EH (cell line): ENCODE measurements at places on chromosomes 1 and 21.

- peak; percentile 96 for DNase-seq
These were observed 1.0 kb upstream of the PIGV start for GRCh38 chr1:26786437-26787380.

GRCh38 chr1:156228501-156228900 lies 13.5 kb upstream of the BGLAP start:
- no peak for DNase-seq

DNA sequence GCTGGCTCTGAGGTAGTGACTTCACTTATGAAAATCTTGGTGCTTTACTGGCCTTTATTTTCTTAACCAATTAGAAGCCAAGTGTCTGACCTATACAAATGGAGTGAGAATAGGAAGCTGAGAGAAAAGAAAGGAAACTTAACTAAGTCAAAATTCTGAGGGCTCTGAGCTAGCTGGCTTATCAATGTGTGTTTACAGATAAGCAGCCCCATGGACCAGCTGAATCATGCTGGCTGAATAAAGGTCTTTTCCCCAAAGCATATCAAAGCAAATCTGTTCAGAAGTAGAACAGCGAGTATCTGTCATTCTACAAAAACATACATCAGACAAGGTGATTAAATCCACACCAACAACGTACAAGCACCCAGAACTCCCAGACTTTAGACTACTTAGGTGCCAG lies 117.2 kb downstream of the BRINP2 start:
- no peak for DNase-seq

- peak; percentile 66 for DNase-seq
These were observed 45.3 kb downstream of the TARBP1 start for GRCh38 chr1:234433563-234434285.

DNA sequence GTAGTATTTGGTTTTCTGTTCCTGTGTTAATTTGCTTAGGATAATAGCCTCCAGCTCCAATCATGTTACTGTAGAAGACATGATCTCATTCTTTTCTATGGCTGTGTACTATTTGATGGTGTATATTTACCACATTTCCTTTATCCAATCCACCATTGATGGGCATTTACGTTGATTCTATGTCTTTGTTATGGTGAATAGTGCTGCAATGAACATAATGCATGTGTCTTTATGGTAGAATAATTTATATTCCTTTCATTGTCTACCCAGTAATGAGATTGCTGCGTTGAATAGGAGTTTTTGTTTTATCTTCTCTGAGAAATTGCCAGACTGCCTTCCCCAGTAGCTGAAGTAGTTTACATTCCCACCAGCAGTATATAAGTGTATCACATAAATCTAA lies 538.8 kb downstream of the LRRIQ3 start:
- DNase-seq, result no peak

- DNase-seq, result no peak
These were observed 17.0 kb downstream of the SLC2A5 start for GRCh38 chr1:9052272-9053049.

GRCh38 chr1:179794669-179795068 lies 51.6 kb downstream of the FAM163A start:
- no peak for DNase-seq

DNA sequence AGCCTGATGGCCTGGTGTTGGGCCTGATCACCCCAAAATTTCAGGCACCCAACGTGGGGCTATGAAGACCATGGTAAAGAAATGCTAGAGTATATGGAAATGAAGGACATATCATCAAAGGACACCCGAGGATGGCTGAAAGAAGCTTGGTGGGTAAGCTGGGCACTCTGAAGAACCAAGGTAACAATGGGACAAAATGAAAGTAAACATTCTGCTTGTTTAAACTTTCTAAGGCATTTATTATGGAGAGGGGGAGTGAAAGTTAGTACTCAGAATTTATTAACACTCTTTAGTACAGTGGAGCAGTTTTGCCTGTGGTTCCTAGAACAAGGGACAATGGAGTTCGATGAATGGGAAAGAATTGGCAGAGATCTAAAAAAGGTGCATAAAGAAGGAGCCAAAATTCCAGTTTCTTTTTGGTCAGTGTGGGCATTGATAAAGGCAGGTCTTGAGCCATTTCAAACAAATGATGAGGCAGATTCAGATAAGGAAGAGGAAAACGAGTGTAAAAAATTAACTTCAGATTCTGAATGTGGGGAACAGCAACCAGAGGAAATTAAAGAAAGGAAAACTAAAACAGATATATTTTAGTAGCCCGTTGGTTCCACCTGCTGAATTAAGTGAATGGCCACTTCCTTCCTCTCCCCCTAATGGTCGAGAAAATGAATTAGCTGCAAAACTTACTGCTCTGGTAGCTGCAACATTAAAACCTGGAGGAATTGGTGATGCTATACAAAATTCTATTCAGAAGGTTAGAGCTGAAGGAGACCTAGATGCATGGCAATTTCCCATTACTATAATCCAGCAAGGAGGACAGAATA lies 8.4 kb upstream of the PM20D1 start:
- no peak for DNase-seq

DNA sequence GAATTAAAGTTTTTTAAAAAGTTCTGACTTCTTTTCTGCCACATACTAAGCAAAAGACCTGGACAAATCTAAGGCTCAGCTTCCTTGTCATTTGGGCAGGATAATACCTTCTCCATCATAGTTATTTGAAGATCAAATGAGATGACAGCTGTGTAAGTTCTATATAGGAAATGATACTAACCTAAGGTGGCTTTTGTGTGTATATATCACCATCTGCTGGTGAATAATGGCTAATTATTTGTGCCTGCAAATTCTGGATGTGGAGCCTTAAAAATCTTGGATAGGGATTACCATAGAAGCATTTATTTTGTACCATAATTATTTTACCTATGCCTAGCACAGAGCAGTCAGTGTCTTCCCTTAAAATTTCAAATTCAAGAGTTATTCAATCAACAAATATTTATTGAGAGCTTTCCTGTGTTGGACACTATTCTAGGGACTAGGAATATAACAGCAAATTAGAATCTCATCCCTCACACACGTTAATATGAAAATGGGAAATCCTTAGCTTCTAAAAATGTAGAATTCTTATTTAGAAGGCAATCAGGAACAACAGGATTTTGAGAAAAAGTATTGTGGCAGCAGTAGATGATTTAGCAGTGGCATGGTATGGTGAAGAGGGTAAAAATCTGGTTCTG lies 89.8 kb downstream of the TMEM200B start:
- DNase-seq, result peak; percentile 64

GRCh38 chr1:81840805-81841204 lies 40.1 kb downstream of the ADGRL2 start:
- DNase-seq, result no peak

GRCh38 chr1:92094090-92094489 lies 13.9 kb downstream of the BTBD8 start:
- no peak for DNase-seq

DNA sequence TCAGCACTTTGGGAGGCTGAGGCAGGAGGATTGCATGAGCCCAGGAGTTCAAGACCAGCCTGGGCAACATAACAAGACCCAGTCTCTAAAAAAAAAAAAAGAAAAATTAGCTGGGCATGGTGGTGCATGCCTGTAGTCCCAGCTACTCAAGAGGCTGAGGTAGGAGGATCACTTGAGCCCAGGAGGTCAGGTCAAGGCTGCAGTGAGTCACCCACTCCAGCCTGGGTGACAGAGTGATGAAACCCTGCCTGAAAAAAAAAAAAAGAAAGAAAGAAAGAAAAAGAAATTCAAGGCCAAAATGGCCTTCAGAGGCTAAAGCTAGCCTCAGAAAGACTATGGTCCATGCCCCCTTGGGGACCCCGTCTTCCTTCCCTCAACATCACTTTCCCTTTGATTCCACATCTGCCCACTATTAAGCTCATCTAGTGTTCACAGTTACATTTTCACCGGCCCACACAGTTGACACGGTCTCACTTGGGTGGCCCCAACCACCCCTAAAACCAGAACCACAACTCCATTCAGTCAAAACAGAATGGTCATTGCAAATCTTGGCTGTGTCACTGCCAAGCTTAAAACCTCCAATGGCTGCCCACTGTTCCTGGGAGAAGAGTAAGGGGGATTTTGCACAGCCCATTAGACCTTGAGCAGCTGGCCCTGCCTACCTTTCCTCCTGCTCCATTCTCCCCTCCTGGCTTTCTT lies 2.1 kb upstream of the CAPN8 start:
- DNase-seq, result peak; percentile 23

DNA sequence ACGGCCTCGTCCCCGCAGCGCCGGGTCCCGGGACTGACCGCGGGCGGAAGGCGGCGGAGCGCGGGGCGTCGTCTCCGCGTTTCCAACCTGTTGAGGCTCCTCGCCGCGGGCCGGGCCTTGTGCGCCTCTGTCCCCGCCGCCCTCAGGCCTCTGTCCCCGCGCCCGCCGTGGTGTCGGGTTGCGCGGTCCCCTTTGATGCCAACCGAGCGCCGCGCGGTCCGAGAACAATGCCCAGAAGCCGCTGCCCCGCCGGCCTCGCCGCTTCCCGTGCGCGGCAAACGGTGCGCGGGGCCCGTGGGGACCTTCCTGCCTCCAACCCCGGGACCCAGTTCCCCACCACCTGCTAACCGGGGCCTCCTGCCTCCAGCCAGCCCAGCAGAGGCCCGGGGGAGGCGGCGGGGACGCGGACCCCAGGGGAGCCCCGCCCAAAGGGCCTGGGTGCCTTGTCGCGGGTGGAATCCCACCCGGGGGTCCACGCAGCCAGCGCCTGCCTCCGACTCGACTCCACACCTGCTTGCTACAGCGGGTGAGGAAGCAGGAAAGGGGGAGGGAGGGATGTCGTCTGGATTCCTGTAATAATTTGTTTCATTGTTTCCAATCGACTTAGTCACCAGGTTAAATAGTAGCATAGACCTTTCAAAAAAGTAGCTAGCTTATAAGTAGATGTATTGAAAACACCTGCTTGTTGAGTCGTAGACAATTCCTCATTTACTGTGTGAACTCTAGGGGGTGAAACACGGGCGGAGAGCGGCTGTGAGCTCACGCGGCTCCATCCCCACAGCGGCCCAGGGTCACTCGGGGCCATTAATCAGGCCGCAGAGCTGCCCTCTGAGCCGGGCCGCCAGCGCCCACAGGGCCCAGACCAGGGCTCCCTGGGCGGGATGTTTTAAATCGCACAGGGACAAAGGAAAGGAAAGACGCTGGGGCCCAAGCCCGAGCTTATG lies 1.1 kb downstream of the COL18A1 start:
- peak; percentile 44 for DNase-seq

GRCh38 chr1:153888533-153888932 lies 34.2 kb downstream of the GATAD2B start:
- DNase-seq, result no peak

GRCh38 chr1:219792337-219793021 lies 135.9 kb downstream of the SLC30A10 start:
- DNase-seq, result peak; percentile 88

GRCh38 chr1:61477301-61477700 lies 247.6 kb downstream of the TM2D1 start:
- no peak for DNase-seq

GRCh38 chr1:92538048-92538412 lies 51.3 kb upstream of the GFI1 start:
- DNase-seq, result peak; percentile 39

- no peak for DNase-seq
These were observed 17.7 kb downstream of the COL6A2 start for GRCh38 chr21:46115441-46116188.

GRCh38 chr1:214261206-214262123 lies 19.5 kb upstream of the SMYD2 start:
- DNase-seq, result peak; percentile 75

DNA sequence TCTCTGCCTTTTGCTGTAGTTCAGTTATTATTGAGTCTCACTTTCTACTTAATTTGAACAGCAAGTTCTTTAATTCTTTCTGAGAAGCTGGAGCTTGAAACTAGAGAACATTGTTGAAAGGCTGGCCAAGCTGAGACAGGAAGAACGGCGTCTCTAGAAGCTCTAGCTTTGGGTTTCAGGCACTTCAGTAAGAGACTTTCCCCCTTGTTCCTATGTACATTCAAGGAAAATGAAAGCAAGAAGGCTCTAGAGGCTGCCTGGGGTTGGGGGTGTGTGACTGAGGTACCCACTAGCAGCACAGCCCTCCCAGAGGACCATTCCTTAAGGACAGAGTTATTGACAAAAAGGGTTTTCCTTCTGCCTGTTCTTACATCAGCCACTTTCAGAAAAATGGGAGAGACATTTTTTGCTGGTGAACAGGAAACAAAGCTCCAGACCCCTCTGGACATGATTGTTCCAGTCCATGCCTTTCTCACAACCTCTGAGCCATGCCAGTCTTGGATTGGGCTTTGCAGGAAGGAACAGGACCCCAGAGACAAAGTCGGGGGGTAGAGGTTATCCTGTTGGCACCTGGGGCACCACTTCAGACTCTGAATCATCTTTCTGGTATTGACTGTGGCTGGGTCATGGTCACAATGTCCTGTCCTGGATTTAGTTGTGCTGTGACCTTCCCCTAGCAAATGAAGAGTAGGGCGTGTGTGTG lies 63.1 kb downstream of the LAMC2 start:
- no peak for DNase-seq

GRCh38 chr1:36657826-36658225 lies 175.1 kb upstream of the CSF3R start:
- no peak for DNase-seq

DNA sequence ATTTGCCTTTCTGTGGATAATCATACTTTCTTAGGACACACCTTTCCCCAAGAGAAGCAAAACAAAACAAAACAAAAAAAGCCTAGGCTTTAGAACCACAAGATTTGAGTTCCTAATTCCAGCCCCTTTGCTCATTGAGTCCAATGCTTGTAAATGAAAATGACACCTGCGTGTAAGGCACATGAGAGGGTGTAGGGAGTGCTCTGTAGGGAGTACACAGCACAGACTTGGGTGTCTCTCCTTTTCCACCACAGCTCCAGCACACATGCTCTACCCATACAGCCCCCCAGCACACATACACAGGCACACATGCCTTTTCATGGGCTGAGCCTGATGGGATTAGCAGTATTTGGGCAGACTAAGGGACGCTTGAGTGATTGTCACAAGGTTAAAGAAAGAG lies 9.2 kb upstream of the NGF start:
- DNase-seq, result no peak

DNA sequence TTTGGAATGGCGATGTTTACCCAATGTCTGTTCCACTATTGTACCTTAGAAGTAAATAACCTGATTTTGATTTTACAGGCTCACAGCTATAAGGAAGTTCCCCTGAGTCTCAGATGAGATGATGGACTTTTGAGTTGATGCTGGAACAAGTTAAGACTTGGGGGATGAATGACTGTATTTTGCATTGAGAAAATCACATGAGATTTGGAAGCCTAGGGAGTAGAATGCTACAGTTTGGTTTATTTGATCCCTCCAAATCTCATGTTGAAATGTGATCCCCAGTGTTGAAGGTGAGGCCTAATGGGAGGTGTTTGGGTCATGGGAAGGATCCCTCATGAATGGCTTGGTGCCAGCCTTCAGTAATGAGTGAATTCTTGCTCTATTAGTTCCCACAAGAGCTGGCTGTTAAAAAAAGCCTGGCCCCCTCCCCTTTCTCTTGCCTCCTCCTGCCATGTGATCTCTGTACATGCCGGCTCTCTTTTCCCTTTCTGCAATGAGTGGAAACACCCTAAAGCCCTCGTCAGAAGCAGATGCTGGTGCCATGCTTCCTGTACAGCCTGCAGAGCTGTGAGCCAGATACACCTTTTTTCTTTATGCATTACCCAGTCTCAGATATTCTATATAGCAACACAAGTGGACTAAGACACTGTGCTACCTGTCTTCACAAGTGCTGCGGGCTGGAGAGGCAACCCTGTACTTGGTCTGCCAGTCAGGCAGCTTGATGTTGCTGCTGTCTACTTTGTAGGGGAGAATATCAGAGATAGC lies 77.0 kb upstream of the TLR5 start:
- no peak for DNase-seq
